NCI-H1048 (cell line): ENCODE measurements at places on chromosomes 4 and X.

DNA sequence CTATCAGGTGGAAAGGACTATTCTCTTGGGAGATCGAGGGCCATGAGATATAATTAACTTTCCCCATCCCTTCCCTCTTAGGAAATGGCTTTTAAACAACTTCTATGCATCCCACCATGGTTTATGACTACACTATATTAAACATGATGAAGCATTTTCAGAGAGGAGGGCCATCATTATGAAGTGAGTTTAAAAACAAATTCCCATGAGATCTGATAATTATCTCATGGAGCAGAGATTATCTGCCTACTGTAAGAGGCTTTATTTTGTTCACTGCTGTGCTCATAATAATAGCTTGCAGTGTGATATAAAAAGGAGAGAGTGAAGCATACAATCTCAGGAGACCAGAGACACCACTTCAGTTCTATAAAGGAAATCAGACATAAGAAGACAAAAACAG is 330.5 kb upstream of the ZFP42 start:
- no peak for DNase-seq

GRCh38 chrX:56600141-56600540 is 36.7 kb downstream of the UBQLN2 start:
- no peak for DNase-seq

DNA sequence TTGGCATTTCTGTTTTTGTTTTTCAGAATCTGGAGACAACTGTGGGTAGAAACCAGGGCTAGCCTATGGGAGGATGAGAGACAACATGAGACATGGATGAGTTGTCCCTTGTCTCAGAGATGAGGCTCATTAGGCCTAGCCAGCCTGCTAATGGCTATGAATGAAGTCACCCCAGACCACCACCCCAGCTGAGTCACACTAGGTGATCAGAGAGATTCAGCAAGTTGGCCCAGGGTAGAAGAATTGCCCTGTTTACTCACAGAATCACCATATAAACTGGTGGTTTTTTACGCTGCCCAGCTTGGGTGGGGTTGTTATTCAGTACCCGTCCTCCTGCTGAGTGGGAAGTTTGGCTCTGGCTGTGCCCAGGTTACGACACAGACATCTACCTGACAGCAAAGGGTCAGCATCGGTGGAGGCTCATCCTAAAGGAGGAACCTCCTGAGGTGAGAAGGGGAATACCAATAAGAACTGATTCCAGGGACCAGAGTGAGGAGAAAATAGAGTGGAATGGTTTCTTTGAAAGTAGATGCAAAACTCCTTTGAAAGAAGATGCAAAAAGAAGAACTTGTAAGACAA is 17.2 kb upstream of the ARSJ start:
- no peak for DNase-seq

GRCh38 chr4:16765546-16765945 is 132.9 kb downstream of the LDB2 start:
- no peak for DNase-seq

DNA sequence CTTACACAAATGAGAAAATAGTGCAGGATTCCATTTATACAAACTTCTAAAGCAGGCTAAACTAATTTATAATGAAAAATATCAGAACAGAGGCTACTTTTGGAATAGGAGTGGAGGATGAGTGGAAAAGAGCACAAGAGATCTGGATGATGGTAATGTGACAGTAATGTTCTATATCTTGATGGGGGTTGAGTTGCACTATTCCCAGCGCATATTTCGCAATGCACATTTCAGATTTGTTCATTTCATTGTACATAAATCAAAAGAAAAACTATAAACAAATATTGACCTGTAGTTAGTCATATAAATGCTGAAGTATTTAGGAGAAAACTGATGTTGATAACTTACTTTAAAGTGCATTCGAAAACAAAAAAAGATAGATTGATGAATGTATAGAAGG is 177.0 kb upstream of the MAOA start:
- DNase-seq = no peak

DNA sequence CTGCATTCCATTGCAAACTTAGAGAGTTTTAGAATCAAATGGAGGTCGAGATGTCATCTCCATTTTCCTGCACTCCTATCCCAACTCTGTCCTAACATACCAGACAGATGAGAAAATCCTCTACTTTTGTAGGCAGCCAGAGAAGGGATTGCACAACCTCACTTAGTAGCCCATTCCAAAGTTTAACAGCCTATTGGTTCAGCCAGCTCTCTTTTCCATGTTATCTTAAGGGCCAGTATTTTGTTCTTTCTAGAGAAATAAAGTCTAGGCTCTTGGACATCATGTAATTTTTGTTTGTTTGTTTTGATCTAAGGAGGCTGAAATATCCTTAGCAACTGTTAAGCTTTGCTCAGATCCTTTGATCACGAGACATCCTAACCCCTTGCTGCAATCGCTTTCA is 173.0 kb downstream of the COX18 start:
- no peak for DNase-seq
